ENCODE measurements at places on chromosomes 6 and 20. TPM values are rescaled to one million over a fixed set of nuclear protein-coding genes. Genes with fewer than 3 reads are reported as not detected.

- DNase-seq = no peak
Observed at GRCh38 chr20:34531608-34532265, 15.5 kb downstream of the DYNLRB1 start.

DNA sequence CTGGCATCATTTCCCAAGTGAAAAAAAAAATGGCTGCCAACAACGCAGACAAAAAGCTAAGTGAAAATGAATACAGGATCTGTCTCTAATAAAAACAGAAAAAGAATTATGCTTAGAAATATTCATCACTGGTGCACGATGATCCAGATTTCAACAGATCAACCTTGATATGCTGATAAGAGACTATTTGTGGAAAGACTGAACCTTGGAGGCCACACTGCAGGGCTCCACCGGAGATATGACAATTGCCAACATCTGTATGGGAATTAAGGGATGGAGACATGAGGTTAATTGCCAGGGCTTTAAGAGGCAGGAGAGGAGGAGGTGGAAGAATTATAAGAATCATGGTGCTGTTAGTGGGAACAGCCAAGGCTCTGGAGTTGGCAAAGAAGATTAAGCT lies 48.3 kb downstream of the PFDN4 start:
- DNase-seq = no peak

DNA sequence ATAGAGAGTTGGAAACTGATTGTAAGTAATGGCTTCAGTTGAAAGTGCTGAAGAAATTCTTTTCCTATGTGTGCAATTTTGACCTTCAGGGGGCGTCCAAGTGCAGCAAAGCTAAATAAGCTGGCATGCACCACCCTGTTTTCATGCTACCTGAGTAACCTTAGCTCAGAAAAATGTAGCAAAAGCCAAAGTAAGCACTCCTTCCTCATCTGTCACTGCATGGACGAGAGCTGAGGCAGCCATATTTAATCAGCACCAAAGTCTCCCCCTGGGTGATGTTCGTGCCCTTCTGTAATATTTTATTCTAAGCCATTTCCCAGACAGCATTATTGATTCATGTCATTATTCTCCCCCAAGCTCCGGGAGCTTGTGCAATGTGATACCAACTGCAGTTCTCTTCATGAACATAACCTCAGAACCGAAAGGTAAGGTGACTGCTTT lies 123.1 kb downstream of the RPS12 start:
- DNase-seq = peak; percentile 25

- DNase-seq = no peak
Observed at GRCh38 chr6:6125495-6125894, 118.8 kb upstream of the NRN1 start.

DNA sequence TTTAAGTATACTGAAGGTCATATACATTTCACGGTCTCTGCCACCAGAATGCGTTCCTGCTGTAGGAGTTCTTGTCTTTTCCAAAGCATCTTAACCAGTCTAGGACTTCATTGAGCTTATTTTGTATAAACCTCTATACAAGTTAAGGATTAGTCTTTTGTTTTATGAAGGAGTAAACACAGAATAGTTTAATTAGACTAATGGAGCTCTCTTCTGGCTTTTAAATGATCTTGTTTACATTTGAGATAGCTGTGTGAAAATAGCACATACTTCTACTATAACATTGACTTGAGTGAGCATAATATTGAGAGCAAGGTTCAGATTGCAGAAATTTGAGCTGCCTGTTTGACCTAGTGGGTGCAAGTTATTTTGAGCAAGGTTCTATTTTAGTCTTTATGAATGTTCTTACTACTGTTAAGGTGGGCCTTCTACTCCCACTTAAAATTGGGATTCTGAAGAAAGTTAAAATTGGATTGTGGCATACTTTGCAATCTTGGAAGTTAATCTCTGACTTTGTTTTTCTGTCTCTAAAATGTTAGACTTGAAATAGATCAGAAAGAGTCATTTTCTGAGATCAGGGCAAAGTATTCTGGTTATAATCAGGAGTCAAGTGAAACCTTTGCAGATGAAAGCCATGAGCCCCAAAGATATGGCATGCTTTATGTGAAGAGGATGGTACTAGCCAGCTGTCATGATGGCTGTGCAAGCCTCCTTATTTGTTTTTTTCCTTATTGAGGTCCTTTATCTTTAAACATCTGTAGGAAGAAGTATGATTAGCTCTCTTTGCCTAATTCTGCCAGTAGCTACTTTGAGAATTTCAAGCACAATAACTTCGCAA lies 41.8 kb downstream of the RPRD1B start:
- DNase-seq = no peak

GRCh38 chr6:4563156-4563555 lies 213.0 kb upstream of the CDYL start:
- no peak for DNase-seq

DNA sequence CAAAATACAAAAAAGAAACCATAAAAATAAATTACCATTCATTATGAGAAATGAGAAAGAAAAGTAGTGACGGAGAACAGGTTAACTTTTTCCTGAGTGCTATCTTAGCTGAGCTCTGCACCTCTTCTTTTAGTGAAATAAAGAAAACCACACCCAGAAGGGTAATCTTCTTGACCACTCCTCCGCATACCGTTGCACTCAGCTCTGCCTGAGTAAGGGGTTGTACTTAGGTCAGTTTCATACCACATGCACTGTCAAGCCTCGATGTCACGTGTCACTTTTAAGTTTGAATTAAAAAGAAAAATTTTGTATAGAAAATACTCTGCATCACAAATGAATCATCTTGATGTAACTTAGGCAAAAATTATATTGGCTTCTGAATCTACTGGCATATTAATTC lies 2.8 kb downstream of the EZR start:
- DNase-seq = no peak

- no peak for DNase-seq
Observed at GRCh38 chr6:152496731-152497130, 140.4 kb downstream of the SYNE1 start.

DNA sequence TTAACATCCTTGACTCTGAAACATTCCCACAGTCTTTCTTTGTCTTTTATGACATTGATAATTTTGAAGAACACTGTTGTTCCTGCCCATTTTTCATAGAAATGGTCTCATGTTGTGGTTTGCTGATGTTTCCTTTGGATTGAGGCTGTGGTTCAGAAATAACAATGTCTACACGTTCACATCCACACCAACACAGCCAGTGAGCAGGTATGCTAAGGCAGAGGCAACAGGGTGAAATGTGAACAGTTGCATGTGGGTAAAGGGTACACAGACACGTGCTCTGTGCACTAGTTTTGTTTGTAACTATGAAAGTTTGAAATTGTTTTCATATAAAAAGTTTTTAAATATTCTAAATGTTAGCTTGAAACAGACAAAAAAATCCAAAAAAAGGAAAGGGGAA lies 78.4 kb downstream of the GINS1 start:
- DNase-seq = no peak

DNA sequence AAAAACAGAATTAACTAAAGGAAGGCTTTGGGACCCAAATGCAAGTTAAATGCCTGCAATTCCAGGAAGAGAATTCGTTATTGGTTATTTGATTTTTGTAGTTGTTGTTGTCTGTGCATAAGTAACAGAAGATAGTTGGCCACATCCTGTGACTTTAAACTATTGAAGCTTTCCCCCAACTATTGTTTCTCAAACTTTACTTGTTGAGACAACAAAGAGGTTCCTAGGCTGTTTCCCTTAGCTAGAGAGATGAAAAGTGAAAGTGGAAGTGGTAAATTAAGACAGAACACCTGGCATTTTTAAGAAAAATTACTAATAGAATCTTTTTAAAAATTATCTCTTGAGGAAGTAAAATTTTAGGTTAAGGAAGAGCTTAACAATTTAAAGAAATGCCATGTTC lies 525.2 kb downstream of the PKHD1 start:
- DNase-seq = no peak

GRCh38 chr20:44969300-44969894 lies 3.1 kb downstream of the STK4 start:
- DNase-seq = no peak

Gene MYLIP
- total RNA-seq = 15.9 TPM

Gene MOXD1
- total RNA-seq = 11.1 TPM

Gene SLC32A1
- total RNA-seq = not detected

All from H4 (cell line).